ENCODE measurements at places on chromosomes 2 and 18.

DNA sequence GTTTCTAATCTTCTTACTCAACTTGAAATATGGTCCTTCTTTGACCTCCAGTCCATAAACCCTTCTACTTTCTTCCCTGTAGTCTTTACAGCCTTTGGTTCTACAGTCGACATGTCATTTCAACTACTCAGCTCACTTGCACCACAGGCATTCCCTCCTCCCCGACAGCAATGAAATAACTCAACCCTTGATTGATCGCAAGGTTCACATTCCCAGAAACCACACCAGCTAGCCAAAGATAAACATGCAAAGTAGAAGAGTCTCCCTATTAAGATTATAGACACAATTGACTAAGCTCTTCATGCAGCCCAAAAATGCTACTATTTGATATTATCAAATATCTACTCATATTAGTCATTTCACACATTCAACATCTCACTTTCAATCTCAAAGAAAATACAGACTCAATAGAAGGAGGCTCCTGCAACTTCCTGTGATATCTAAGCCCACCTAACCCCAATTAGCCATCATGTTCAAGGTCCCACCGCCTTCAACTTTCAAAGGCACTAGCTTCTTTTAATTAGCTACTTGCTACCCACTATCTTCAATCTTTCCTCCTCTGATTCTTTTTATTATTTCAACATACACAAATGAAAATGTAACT lies 50.8 kb downstream of the RTTN start:
- no peak for DNase-seq

DNA sequence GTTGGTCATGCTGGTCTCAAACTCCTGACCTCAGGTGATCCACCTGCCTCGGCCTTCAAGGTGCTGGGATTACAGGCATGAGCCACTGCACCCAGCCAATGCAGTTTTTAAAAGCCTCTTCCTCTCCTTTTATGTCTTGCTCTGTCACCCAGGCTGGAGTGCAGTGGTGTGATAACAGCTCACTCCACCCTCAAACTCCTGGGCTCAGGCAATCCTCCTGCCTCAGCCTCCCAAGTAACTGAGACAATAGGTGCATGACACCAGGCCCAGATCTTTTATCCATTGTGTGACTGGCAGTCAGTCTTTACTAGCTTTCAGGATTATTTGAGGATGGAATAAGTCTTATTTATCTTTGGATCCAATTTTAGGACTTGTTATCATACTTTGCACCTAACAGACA lies 13.2 kb downstream of the KCTD18 start:
- DNase-seq = no peak

GRCh38 chr2:63743982-63744966 lies 97.4 kb upstream of the UGP2 start:
- DNase-seq = no peak

- DNase-seq = peak; percentile 38
Observed at GRCh38 chr2:95158891-95159619, 593 bp downstream of the ZNF514 start.

DNA sequence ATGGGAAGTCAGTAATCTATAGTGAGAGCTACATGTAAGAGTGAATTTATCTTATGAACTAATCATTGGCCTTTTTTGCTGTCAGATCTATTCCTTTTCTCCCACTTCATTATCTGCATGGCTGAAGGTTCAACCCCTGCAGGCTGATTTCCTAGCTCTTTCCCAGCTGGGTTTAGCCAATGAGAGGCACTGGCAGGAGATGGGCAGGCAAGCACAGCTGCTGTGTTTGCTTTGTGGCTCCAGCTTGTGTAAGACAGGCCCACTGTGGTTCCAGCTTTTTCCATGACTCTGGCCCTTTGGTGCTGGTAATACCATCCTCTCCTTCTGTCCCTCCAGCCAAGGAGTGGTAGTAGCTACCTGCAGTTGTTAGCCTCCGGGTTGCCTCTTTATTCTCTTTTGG lies 248.8 kb downstream of the PLCL1 start:
- DNase-seq = no peak

Measured in activated CD8-positive, alpha-beta T cell treated with anti-CD3 and anti-CD28 coated beads for 36 hours (primary cell).